ENCODE measurements at places on chromosomes 2 and 18.

GRCh38 chr2:159326569-159327255 is 40.2 kb upstream of the WDSUB1 start:
- peak; percentile 11 for DNase-seq

- no peak for DNase-seq
Measured at GRCh38 chr2:234436482-234436837, 60.4 kb downstream of the ARL4C start.

DNA sequence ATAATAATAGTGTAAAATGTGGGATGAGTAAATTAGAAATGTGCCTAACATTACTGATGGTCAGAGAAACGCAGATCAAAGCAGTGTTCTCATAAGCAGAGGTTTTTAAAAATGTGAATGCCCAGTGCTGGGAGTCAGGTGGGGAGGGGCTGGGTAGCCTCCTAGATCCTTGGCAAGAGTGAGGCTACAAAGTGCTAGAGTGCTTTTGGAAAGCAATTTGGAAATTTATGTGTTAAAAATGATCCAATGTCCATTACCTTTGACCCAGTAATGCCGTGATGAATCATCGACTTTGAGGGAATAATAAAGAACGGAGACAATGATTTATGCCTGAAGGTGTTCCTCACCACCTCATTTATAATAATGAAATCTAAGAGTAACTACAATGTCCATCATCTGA is 44.9 kb upstream of the TWIST2 start:
- DNase-seq: peak; percentile 37

DNA sequence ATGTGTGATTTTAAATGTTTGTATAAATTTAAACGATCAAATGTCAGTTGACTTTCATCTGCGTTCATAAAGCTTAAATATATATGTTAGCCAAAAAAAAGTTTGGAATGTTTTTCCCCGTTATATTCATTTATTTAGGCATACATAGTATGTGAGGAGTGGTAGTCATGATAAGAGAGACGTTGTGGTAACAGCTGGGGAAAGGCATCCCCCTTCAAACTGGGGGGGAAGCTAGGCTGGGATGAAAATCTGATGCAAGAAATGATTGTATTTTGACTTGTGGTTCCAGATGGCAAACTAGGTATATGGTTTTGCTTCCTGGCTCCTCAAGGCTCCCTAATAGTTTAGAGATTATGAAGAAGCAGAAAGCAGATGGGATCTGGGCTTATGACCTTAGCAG is 30.1 kb downstream of the ITGA6 start:
- no peak for DNase-seq

- DNase-seq: no peak
Measured at GRCh38 chr2:147198651-147199171, 646.1 kb upstream of the ACVR2A start.

DNA sequence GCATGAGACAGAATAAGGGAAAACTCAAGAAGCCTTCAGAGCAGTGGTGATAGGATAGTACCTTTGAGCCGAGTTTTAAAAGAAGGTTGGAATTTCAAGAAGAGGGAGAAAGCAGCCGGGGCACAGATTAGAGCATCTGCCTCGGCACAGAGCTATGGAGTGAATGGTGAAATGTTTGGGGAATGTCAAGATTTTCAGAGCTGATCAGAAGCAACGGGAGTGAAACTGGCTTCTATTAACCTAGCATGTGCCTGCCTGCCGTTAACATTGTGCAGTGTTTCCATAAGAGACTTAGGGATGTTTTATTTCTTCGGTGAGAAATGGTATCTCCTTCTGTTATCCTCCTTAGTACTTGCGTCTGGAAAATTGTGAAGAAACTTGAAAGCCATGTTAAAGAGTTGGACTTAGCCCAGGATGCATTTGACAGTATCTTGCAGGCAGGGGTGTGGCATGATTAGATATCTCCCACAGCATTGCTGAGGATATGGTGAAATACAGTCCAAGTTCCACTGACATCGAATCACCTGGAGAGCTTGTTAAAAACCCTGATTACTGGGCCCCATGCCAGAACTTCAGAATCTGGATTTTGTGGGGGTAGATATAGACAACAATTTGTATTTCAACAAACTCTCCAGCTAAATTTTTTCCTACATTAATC is 96.8 kb upstream of the PPP1CB start:
- DNase-seq: no peak

DNA sequence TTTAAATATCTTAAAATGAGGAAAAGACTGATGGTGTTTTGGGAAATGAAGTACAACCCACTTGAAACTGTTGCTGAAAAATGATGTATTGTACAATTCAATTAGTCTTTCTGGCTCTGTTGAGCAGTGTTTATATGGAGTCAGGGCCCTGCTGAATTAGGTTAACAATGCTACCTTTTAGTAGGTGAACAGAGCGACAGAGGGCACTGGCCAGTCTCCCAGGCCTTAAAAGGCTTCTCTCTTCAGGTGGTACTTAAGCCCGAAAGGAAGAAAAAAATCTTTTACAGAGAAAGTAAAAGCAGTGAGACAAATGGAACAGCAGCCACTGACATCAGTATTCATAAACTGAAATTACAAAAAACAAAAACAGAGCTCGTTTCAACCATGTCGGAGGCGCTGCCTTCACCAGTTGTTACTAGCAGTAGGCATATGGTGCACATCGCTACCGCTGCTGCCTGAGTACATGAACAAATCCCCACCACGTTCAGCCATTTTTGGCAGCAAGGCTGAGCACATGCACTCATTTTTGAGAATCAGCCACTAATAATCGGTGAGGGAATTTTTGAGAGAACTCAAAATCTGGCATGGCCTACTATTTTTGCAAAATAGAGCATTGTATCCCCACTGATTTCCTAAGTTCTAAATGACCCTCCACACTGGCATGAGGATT is 91.8 kb downstream of the PLEKHM3 start:
- no peak for DNase-seq

GRCh38 chr2:231765496-231765929 is 15.6 kb downstream of the PDE6D start:
- DNase-seq: no peak

- DNase-seq: no peak
Measured at GRCh38 chr2:44010266-44010665, 14.5 kb upstream of the LRPPRC start.

- no peak for DNase-seq
Measured at GRCh38 chr2:98387478-98387877, 41.2 kb downstream of the CNGA3 start.

DNA sequence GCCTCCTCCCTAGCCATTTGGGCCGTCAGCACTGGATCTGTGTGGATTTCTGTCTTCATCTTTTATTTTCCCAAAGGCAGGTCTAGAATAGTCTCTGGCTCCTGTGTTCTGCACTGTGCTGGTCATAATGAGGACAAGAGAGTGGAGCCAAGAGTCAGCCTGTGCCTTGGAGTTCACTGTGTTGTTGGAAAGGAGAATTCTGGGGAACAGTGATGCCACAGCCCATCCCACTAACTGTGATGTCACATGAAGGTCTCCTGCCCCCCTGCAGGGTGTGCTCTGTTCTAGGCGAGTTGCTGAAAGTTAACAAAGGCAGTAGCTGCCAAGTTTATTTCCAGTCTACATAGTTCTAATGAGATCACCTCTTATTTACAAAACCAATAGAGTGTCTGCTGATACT is 248.5 kb downstream of the TPGS2 start:
- no peak for DNase-seq

DNA sequence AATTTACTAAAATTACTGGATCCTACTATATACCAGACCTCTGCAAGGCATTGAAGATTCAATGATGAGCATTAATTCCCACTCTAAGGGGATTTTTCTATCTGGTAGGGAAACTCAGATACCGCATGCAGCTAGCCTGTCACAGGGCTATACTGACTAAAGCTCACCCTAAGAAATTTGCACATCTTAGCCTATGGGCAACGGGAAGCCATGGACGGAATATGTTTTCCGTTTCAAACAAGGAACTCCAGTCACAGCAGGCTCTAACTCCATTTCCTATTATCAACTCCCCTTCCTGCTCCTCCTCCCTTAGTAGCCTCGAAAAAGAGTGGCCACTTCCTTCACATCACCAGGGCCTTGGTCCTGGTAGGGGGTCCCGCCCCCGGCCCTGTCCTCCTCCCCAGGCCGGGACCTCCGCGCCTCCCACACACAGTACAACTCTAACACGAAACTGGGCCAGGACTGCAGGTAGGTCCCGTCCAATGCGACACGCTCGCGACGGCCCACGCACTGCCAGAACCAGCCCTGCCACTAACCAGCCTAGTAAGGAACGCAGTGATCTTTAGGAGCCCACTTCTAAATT is 659 bp upstream of the COX5B start:
- peak; percentile 9 for DNase-seq

Data from RWPE1 (cell line).